ENCODE measurements at places on chromosomes 1 and 21.

DNA sequence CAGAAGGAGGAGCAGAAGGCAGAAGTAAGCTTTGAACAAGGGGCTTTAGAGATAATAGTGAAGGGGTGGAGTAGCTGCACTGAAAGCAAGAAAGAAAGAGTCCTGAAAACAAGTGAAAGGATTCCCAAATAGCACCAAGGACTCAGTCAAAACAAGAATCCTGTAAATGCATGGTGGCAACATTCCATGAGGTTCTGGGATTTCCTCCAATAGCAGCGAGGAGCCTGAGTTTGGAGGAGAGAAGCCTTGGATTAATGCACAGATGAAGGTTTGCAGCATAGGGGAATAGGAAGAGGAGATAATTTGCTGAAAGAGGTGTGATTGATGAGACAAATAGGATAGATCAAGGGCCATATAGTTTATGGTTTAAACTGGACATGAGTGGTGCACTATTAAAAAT, 10.9 kb downstream of the KRTAP22-2 start:
- no peak for DNase-seq
- H3K27ac ChIP-seq: no peak overlapping the region
- no peaks in the 10 kb centered on the region for H3K4me1 ChIP-seq
- no peak overlapping the region for H3K4me3 ChIP-seq
- H3K27me3 ChIP-seq: no peaks in the 10 kb centered on the region
- no peaks in the 10 kb centered on the region for H3K36me3 ChIP-seq

- no peak for DNase-seq
- no peak overlapping the region for H3K27ac ChIP-seq
- H3K27me3 ChIP-seq: no peaks in the 10 kb centered on the region
- no peaks in the 10 kb centered on the region for H3K36me3 ChIP-seq
- H3K4me1 ChIP-seq: no peaks in the 10 kb centered on the region
These were observed 127.7 kb upstream of the COL6A1 start for GRCh38 chr21:45853703-45854342.

GRCh38 chr1:71080230-71080738, 551 bp downstream of the ZRANB2 start:
- peaks cover 23% of the 10 kb centered on the region for H3K4me1 ChIP-seq
- H3K36me3 ChIP-seq: no peaks in the 10 kb centered on the region
- no peaks in the 10 kb centered on the region for H3K27me3 ChIP-seq
- peak overlapping the region; percentile 95 for H3K27ac ChIP-seq
- peak; percentile 30 for DNase-seq

GRCh38 chr1:21622466-21623315, 46.5 kb downstream of the RAP1GAP start:
- no peak overlapping the region for H3K4me3 ChIP-seq
- peaks cover 70% of the 10 kb centered on the region for H3K4me1 ChIP-seq
- DNase-seq: peak; percentile 80
- no peaks in the 10 kb centered on the region for H3K27me3 ChIP-seq
- H3K36me3 ChIP-seq: no peaks in the 10 kb centered on the region

DNA sequence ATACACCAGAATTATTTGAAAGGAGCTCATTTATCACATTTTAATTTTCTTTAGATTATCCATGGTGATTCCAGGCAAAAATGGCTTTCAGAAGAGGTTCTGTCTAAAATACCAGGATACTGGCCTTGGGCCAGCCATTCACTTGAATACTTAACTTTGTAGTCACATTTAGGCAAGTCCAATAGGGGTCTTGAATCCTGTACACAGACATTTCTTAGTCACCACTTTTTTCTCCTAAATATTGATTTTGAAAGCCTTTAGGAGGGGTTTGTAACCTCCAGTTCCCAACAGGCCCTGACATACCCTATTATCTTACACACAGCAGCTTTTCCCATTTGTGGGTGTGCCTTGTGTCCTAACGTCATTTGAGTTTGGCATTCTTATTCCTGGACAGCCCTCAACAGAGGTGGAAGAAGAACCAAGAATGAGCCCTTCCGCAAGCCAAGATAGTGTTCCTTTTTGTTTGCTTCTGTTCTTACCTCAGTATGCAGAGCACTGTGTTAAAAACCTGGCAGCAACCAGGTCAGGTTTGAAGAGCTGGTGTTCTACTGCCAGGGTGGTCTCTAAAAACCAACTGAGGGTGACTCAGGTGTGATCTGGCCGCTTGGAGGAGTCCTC, 19.5 kb downstream of the MAP3K7CL start:
- no peak overlapping the region for H3K27ac ChIP-seq
- no peak overlapping the region for H3K4me3 ChIP-seq
- no peaks in the 10 kb centered on the region for H3K4me1 ChIP-seq
- no peaks in the 10 kb centered on the region for H3K27me3 ChIP-seq
- no peaks in the 10 kb centered on the region for H3K36me3 ChIP-seq

- no peak overlapping the region for H3K4me3 ChIP-seq
- DNase-seq: no peak
- no peaks in the 10 kb centered on the region for H3K27me3 ChIP-seq
- H3K36me3 ChIP-seq: no peaks in the 10 kb centered on the region
- no peak overlapping the region for H3K27ac ChIP-seq
These were observed 6.7 kb upstream of the CASZ1 start for GRCh38 chr1:10802944-10803715.

DNA sequence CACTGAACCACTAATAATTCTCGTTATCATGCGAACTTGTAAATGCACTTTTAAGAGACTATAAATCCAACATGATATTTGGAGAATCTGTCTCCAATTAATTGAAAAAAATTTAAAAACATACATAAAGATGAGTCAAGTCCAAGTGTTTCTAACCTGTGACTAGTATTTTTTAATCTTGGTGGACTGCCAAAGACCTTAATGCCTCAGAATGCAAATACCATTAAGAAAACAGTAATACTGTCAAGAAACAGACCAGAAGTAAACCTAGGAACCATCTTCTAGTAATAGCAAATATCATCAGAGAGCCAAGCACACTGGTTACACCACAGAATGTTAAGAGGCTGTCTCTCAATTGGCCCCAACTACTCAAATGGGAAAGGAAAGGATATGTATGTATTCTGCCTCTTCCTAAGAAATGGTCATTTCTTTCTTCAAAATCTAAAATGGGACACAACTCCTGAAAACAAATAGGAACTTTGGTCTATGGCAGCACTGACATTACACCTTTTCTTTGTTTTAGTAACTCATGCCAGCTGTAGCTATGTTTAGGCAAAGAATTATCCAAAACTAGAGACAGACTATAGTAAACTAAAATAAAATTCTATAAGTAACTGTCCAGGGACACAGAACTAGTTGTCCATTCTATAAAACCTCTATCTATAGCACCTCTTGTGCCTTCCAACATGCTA, 15.8 kb downstream of the SCYL3 start:
- H3K4me1 ChIP-seq: no peaks in the 10 kb centered on the region
- no peak for DNase-seq
- no peak overlapping the region for H3K4me3 ChIP-seq
- no peak overlapping the region for H3K27ac ChIP-seq
- peaks cover 27% of the 10 kb centered on the region for H3K36me3 ChIP-seq
- H3K27me3 ChIP-seq: no peaks in the 10 kb centered on the region

- no peak for DNase-seq
- H3K36me3 ChIP-seq: no peaks in the 10 kb centered on the region
- H3K27me3 ChIP-seq: no peaks in the 10 kb centered on the region
These were observed 101.6 kb upstream of the PALMD start for GRCh38 chr1:99544328-99544727.

DNA sequence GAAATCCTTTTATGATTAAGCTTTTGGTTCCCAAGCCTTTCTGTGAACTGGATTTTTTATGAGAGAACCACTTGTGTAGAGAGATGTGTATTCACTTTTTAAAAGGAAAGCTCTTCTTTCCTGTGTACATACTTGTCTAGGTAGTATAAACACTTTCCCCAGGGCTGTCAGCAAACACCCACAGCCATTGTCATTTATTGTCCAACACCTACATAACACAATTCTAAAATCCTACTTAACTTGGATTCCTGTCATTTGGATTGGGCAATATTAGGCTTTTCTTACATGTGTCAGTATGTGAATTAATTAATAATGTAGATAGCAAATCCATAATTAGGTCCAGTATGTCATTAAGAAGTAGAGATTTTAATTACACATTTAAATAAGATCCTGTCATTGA, 12.3 kb downstream of the DDX20 start:
- no peaks in the 10 kb centered on the region for H3K27me3 ChIP-seq
- DNase-seq: no peak
- no peaks in the 10 kb centered on the region for H3K36me3 ChIP-seq

GRCh38 chr1:172276120-172276818, 144.2 kb upstream of the C1orf105 start:
- peak overlapping the region; percentile 71 for H3K27ac ChIP-seq
- no peak overlapping the region for H3K4me3 ChIP-seq
- no peaks in the 10 kb centered on the region for H3K27me3 ChIP-seq

- no peak overlapping the region for H3K4me3 ChIP-seq
- peaks cover 22% of the 10 kb centered on the region for H3K4me1 ChIP-seq
- H3K36me3 ChIP-seq: no peaks in the 10 kb centered on the region
- no peaks in the 10 kb centered on the region for H3K27me3 ChIP-seq
These were observed 2.6 kb upstream of the CFAP45 start for GRCh38 chr1:159902541-159902940.

DNA sequence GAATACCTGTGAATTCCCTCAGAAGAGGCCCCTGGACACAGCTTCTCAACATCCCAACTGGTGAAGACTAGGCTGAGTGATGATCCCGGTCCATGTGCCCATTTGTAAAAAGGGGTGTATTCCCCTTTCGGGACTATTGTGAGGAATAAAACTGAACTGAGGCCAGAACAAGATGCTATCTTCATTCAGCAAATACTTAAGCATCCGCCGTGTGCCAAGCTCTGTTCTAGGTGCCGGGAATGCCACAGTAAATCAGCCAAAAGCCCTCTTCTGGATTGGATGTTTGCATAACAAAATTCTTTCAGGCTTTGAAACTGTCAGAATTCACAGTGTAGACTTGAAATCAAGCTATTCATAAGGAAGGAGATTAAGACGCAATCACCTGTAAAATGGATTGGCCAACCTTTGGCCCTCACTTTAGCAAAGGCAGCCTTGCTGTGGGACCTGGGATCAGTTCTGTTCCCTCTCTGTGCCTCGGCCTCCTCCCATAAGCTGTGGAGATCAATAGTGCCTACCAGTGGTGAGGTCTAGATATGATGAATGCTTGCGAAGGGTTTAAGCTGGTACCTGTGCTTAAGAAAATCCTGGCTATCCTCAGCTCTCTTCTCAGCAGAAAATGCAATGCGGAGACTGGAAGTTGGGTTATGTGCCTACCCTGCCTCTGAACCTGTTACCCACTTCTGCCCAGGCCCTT, 1.8 kb downstream of the ALPL start:
- no peaks in the 10 kb centered on the region for H3K36me3 ChIP-seq
- no peak overlapping the region for H3K4me3 ChIP-seq
- no peak for DNase-seq
- no peaks in the 10 kb centered on the region for H3K27me3 ChIP-seq

DNA sequence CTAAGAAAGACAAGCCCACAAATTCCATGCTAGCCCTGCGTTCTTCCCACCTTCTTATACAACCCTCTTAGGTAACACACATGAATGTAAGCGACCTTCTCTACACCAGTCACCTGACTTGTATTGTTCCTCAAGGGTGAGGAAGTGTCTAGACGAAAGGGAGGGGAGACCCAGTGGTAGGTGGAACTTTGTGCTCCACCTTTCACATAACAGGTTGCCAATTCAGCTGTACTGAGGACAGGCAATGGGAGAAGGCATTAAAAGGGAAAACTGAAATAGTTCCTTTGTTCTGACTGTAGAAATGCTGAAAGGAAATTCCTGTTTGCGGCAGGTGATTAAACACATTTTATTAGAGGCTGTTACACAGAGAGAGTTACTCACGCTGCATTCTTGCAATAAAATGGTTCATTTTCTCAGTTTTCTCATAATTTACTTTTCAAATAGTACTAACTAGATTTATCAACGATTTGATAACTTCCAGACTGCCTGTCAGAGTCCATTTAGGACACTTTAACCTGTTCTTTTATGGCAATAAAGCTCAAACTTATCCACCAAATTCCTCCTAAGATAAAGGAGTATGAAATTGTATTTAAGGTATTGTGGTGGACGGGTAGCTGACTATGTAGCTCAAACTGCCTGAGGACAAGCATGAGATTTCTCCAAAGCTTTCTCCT, 17.8 kb upstream of the CHRM3 start:
- no peak overlapping the region for H3K4me3 ChIP-seq
- peak; percentile 64 for DNase-seq
- peaks cover 18% of the 10 kb centered on the region for H3K4me1 ChIP-seq
- no peaks in the 10 kb centered on the region for H3K27me3 ChIP-seq
- H3K27ac ChIP-seq: peak overlapping the region; percentile 61

DNA sequence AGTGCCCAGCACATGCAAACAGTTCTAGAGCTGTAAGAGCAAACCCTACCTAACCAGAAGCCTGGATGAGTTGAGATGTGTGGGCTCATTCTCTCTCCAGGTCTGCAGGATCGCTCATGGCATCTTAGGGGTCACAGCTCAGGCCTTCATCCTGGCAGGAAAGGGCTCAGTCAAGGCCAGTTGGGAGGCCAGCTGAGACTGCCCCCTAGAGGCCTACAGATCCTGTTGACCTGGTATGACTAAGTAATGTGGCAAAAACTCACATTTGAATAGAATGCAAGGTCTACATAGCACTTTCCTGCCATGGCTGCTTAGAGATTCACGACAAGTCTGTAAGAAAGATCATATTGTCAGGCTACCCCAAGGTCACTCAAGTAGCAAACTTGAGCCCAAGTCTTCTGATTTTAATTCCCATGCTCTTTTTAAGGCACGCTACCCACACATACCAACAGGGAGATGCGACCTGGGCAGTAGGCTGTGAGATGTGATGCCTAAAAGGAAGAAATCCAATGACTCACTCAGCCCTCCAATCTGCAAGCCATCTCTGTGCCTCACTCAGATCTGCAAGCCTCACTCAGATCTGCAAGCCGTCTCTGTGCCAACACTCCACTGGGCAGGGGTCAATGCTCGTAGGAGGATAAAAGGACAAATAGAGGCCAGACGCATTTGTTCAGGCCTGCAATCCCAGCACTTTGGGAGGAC, 5.1 kb upstream of the CAPN8 start:
- DNase-seq: peak; percentile 61
- no peak overlapping the region for H3K27ac ChIP-seq
- no peak overlapping the region for H3K4me3 ChIP-seq
- H3K4me1 ChIP-seq: no peaks in the 10 kb centered on the region
- H3K27me3 ChIP-seq: no peaks in the 10 kb centered on the region
- no peaks in the 10 kb centered on the region for H3K36me3 ChIP-seq

DNA sequence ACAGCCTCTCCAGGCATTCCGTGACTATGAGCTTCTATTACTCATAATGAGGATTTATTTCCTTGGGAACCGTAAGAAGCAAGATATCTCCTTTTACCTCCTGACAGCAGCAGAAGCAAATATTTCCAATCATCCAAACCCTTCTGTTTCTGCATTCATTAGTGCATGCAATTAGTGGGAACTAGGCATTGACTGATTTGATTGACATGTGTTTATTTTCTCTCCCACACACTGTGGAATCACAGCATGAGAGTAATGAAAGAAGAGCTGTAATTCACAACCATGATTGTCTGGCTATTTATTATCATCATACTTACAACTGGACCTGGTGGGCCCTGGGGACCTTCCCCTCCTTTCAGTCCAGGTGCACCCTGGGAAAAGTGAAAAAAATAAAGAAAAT, 146.8 kb downstream of the COL11A1 start:
- no peaks in the 10 kb centered on the region for H3K27me3 ChIP-seq
- no peaks in the 10 kb centered on the region for H3K36me3 ChIP-seq
- no peak overlapping the region for H3K4me3 ChIP-seq
- no peaks in the 10 kb centered on the region for H3K4me1 ChIP-seq
